Left kidney (tissue), 8 donors: ENCODE measurements at places on chromosomes 11 and 22. TPM values are rescaled to one million over a fixed set of nuclear protein-coding genes. Genes with fewer than 3 reads are reported as not detected.

The XPNPEP3 gene
- 19.2 TPM for polyA plus RNA-seq

The MISFA gene
- 18.2 TPM for polyA plus RNA-seq

The TLCD5 gene
- 18.8 TPM for polyA plus RNA-seq

The P2RX6 gene
- 1.4 TPM for polyA plus RNA-seq

The MS4A3 gene
- polyA plus RNA-seq, result 0.52 TPM

The L3MBTL2 gene
- 27.1 TPM for polyA plus RNA-seq

The GALR3 gene
- polyA plus RNA-seq, result not detected

The SPDYC gene
- polyA plus RNA-seq, result not detected
